ENCODE measurements at places on chromosomes 4 and X.

- peak; percentile 80 for DNase-seq
Measured at GRCh38 chr4:6986781-6987587, 56.2 kb upstream of the TADA2B start.

GRCh38 chr4:65651751-65652150, 18.5 kb downstream of the EPHA5 start:
- DNase-seq: no peak

GRCh38 chr4:1622238-1622637, 61.9 kb downstream of the FAM53A start:
- DNase-seq: no peak

GRCh38 chr4:162265802-162266201, 102.0 kb upstream of the FSTL5 start:
- DNase-seq: no peak

DNA sequence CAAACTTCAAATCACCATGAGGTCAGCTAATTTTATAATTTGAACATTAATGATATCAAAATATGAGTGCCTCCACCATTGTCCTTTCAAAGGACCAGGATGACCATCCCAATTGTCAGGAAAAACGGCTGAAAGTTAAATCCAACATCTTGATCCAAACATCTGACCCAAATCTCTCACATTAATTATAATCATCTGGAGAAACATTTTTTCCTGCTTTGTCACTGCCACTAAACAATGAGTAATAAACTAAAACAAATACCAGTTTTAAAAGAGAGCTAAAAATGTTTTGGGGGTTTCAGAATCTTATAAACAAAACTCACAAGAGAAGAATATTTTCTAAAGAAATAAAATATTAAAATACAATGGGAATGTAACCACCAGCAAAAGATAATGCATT, 45.7 kb upstream of the NDST4 start:
- DNase-seq: no peak

DNA sequence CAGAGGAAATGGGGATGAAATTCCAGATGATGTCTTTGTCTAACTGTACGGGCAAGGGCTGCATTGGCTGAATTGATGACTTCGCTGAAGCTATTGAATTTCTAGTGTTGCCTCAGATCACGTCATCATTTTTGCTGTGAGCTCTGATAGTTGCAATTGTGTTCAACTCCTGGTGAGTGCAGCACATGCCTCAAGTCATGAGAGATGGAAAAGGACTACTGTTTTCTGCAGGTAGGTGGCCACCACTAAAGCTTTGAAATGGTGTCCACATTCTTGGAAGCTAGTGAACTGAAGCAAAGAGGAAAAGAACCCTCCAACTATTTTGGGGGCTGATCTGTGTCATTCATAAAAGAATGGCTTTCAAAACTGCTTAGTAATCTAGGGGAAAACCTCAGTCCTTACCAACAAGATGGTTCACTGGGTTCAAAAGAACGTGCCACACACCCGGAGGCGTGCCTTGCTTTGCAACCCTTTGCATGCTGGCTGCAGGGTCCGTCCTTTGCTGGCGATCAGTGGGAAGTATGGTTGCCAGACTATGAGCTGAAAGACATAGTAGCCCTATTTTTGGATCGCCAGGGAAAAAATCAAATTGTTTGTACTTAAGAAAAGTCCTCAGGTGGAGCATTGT, 88.1 kb upstream of the STOX2 start:
- DNase-seq: no peak

GRCh38 chr4:145181091-145181501, 707 bp upstream of the OTUD4 start:
- no peak for DNase-seq

DNA sequence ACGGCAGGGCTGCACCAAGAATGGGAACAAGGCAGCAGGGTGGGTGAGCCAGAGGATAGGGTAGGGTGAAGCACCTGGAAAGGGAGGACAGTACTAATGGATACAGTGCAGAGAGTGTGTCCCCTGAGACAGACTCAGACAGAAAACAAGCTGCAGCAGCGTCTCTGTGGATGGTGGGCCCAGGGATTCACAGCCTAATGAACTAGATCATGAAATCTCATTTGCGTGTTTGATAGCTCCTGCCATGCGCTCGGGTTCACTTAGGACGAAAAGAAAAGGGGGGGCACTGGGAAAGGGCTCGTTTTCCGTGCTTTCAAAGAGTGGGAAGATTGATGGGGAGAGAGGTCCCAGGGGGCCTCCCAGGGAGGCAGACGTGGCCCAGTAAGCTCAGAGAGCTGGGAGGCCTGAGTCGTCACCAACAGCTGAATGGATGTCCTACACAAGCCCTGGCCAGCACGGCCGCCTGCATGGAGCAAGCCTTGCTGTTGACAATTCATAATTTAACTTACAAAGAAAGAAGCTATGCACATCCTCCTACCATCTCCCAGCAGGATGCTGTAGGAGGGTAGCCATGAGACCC, 446.9 kb downstream of the BCOR start:
- no peak for DNase-seq

GRCh38 chrX:100980608-100981497, 11.3 kb downstream of the ARL13A start:
- no peak for DNase-seq

GRCh38 chr4:128854433-128854832, 44.9 kb downstream of the JADE1 start:
- no peak for DNase-seq

- no peak for DNase-seq
Measured at GRCh38 chr4:4762909-4763821, 96.3 kb upstream of the MSX1 start.

GRCh38 chr4:6157926-6158325, 42.4 kb downstream of the JAKMIP1 start:
- no peak for DNase-seq

DNA sequence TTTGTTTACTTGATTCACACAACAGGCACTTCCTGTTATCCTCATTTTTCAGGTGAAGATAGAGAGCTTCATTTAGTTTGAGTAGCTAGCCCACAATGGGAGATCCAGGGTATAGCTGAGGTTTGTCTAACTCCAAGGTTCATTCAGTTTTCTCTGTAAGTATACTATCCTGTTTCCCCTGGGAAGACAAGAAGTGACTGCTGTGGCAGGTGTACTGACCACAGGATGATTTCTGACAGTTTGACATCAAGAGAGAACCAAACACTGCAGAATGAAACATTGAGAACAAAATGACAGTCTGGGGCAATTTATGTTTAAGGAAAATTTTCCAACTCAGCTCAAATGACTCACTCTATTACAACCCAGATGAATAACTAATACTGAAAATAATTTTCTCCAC, 958.0 kb downstream of the STPG2 start:
- no peak for DNase-seq

GRCh38 chrX:85111347-85111746, 107.7 kb downstream of the APOOL start:
- DNase-seq: no peak

DNA sequence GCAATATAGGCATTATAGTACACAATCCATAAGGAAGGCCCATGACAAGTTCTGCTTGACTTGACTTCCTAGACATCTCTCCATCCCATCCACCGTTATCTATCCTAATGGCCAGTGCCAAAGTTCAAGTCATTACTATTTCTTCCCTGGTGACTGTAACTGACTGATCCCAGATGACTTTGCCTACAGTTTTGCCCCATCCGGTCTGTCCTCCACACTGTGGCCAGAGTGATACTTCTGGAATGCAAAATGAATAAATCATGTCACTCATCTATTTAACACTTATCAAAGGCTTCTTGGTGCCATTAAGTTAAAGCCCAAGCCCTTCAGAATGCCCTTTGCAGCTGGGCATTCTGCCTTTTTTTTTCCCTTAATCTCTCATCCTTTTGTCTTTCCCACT, 130.8 kb downstream of the PPARGC1A start:
- no peak for DNase-seq

DNA sequence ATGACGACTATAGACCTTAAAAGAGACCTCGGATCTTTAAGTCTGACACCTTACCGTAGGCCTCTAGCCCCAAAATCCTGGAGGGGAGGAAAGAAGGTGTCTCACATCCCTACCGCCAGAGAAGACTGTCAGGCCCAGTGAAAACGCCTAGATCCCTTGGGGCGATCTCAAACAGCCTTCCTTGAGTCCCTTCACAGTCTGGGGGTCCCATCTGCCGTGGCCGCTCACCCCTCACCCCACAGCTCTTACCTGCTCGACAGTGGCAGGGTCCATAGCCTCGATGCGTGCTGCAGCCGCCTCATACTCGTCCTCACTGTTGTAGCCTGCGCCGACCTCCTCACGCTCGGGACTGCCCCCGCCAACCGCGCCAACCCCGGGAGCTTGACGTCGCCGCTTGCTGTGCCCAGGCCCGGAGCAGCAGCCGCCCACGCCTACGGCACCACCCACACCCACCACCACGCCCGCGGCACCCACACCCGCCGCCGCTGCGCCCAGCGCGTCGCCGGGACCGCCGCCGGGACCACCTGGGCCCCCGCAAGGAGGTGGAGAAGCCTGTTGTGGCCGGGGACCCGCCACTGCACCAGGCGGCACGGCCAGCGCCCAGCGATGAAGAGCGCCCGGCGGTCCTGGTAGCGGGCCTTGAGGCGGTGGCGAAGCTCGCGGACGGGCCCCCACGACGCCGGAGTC, 536 bp downstream of the OTUD5 start:
- DNase-seq: no peak

DNA sequence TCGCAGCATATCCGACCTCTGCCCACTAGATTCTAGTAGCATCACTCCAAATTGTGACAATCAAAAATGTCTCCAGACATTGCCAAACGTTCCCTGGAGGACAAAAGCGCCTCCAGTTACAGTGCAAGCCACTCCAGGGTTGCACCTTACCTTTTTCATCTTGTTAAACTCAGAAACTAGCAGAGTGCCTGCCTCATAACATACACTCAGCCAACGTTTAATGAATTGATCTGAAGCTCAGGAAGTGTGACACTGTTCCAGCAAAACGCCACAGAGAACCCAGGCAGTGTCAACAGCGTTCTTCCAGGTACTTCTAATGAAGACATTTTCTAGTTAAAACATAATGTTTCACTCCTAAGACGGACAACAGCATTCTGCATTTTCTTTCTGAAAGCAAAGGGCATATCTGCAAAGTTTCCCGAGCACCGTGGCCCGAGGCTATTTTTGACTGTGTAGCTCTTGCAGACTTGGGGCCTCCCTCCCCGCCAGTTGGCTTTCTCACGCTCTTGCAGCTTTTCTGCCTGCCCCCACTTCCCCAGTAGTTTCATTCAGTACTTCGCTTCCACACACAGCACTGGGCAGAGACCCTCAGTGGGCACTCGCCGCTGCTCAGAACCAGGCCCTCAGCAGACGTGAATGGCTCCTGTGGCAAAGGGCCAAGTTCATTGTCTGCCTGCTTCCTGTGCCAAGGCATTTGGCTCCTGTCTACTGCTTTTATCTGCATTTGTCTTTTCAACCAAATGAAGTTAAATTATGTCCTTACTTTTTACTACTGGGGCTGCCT, 133.4 kb upstream of the TTC29 start:
- DNase-seq: peak; percentile 28

DNA sequence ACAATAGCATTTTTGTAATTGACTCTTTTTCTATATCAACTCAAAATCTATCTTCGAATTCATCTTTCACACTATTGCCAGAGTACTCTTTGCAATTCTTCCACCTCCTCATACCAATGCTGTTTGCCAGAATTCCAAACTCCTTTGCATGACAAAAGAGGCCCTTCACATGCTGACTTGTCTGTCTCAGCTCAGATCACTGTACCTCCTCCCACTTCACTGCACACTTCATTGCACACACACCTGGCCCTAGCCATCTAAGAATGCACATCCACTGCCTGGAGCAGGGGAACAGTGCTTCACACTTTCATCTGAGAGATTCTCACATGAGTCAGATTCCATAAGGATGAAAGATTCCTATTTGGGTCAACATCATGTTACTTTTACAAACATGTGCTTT, 56.5 kb downstream of the PRDM5 start:
- DNase-seq: peak; percentile 5

- no peak for DNase-seq
Measured at GRCh38 chr4:93747220-93747619, 81.3 kb upstream of the ATOH1 start.

DNA sequence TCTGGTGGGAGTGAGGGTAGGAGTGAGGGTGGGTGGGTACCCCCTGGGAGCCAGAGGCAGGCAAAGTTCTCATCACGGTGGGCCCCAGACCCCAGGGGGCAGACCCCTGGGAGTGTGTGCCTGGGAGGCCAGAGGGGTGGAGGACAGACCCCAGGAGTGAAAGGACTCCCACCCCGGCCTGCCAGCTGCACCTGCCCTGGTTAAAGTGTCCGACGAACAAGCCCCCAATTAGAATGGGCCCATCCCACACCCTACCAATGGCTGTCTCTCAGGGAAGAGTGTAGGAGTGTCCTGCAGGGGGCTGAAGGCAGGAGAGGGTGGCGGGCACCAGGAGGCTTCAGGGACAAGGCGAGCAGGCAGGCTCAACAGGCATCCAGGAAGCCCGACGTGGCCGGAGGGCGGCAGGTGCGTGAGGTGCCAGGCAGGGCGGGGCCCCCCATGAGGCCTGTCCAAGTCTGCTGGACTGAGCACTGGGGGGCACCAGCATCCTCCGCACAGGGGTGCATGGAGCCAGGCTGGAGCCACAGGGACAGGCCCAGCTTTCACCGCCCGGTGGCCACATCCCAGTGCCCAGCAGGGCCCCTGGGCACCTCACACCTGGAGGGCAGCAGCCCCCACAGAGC, 8.7 kb downstream of the PDE6B start:
- no peak for DNase-seq

DNA sequence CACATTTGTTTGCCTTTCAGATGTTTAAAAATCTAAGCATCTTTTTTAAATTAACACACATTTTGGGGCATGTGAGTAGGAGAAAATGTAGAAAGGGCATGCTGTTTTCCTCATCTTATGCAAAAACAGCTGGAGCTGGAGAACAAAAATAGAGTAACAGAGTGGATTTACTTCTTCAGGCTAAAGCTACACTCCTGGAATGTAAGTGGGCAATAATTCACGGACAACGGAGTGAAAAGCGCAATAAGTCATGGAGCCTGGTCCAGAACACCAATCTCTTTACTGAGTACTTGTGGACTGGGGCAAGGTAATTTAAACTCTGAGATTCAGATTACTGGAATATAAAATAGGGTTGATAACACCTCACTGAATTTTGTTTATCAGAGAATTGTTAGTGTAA, 1018.8 kb upstream of the HS3ST1 start:
- DNase-seq: no peak

DNA sequence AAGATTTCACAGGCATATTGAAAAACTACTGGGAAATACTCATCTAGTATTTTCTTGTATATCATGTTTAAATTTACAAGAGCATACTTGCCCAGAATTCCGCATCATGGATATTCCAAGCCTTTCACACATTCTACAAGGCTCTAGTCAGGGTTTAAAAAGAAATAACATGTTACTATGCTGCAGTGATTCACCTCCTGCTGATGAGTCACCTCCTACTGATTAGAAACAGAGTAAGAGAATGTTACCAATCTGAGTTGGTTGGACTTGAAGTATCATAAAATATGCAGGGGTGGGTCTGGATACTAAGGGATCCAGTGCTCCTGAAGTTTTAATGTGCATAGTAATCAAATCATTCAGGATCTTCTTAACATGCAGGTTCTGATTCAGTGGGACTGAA, 192.0 kb upstream of the ANK2 start:
- DNase-seq: no peak

Data from NCI-H1105 (cell line).